Right ventricle myocardium superior (tissue), 1 donor: ENCODE measurements at places on chromosomes 5 and 9. TPM values are rescaled to one million over a fixed set of nuclear protein-coding genes. Genes with fewer than 3 reads are reported as not detected.

GRCh38 chr9:34928921-34929320, 29.2 kb upstream of the PHF24 start:
- DNase-seq = no peak

Gene ANKDD1B
- total RNA-seq = not detected

DNA sequence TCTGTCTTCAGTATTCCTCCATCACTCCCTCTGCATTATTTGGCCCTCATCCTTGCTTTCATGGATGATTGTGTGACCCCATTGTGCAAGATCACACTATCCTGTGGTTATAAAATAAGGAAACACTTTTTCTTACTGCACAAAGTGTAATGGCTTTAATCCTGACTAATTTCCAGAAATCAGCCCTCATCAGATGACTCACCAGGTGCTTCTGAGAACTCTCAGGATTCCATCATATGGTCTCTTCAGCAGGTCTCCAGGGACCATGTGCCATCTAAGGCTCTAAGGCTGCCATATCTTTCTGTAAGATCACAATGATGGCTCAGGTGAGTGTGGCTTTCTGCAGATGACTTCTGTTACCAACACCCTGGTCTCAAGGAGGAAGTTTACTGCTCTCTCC, 27.3 kb upstream of the FER start:
- no peak for DNase-seq

GRCh38 chr9:130867556-130867955, 29.1 kb downstream of the QRFP start:
- DNase-seq = no peak

GRCh38 chr9:132487351-132487791, 77.4 kb downstream of the CFAP77 start:
- no peak for DNase-seq

- DNase-seq = peak; percentile 60
Observed at GRCh38 chr9:128523199-128523925, 18.8 kb downstream of the GLE1 start.

Gene FST
- 5.8 TPM for total RNA-seq

GRCh38 chr9:129031514-129031913, 3.4 kb upstream of the SH3GLB2 start:
- no peak for DNase-seq

Gene CCDC183
- 1.5 TPM for total RNA-seq

Gene C1QTNF2
- total RNA-seq = 1.6 TPM

DNA sequence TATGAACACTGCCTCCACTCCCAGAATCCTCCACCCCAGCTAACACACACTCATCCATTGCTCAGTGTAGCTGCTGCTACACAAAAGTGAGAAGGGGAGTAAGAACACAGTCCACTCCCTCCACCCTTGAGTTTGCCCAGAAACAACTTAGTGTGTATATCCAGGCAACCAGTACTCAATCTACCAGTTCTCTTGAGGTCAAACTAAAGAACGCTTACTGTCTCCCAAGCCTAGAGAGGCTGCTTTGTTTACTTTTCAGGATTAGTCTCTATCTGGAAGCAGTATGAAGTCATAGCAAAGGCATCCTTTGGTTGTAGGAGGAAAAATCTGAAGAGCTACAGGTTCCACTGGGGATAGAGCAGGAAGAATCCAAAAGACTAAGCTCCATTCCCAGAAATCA, 296.3 kb downstream of the KCNN2 start:
- no peak for DNase-seq

Gene PTGS1
- total RNA-seq = 4.0 TPM

Gene PRSS3
- total RNA-seq = not detected

Gene TXN
- total RNA-seq = 58.7 TPM

Gene FABP6
- total RNA-seq = 3.4 TPM

GRCh38 chr5:67652201-67652600, 455.6 kb upstream of the CD180 start:
- DNase-seq = no peak

Gene ORM1
- 1.2 TPM for total RNA-seq

- no peak for DNase-seq
Observed at GRCh38 chr5:167578977-167579692, 712.3 kb upstream of the WWC1 start.

DNA sequence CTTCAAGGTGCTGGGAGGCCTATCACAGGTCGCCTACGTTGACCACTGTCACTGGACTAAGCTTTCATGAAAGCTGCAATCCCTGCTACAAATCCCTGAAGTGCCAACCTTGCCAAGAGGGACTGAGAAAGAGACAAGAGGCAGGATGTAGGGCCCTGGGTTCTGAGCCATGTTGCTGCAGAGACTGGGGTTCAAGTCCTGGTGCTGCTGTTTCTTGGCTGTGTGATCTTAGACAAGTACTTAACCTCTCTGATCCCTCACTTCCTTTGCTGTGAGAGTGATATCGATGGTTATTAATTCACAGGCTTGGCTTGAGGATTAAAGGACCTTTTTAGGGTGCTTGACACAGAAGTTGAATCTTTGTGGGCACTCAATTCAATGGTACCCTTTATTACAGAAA, 15.5 kb downstream of the CSF1R start:
- no peak for DNase-seq

GRCh38 chr9:97791542-97791941, 61.5 kb upstream of the FOXE1 start:
- DNase-seq = no peak

GRCh38 chr9:91328186-91328585, 33.5 kb downstream of the AUH start:
- DNase-seq = no peak

Gene PAIP1
- 120 TPM for total RNA-seq

- no peak for DNase-seq
Observed at GRCh38 chr5:172943283-172943841, 15.9 kb upstream of the RPL26L1 start.

Gene WNT8A
- total RNA-seq = not detected

DNA sequence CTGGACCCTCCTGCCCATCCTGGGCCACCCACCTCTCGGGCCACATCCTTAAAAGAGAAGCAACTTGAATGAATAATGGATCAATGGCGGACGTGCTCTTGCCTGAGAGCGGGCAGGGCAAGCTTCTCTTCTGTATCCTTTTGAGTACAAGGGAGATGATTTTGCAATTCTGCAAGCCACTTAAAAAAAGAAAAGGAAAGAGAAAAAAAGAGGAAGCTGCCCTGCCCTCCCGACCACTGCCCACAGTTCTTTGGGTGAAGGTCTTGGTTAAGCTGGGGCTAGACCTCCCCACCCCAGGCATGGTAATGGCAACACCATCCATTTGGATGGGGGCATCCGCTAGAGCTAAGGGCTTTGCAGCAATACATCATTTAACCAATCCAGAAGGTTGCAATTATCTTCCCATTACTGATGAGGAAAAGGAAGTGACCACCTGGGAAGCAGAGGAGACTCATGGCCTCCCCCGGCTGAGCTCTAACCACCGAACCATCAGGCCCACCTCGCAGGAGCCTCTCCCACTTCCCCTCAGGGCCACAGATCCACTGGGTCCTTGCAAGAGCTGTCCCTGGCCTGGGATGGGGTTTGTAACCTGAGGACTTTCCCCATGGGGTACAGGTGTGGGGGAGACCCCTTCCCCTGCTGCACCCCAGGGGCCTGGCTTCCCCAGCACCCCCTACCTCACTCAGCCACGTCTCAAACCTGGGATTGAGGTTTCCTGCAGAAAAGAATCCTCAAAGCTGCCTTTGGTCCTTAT, 27.8 kb upstream of the LAMC3 start:
- DNase-seq = no peak

Gene ESM1
- total RNA-seq = not detected

Gene ZNG1A
- 14.6 TPM for total RNA-seq

GRCh38 chr5:91048073-91048472, 335.0 kb downstream of the ARRDC3 start:
- no peak for DNase-seq

DNA sequence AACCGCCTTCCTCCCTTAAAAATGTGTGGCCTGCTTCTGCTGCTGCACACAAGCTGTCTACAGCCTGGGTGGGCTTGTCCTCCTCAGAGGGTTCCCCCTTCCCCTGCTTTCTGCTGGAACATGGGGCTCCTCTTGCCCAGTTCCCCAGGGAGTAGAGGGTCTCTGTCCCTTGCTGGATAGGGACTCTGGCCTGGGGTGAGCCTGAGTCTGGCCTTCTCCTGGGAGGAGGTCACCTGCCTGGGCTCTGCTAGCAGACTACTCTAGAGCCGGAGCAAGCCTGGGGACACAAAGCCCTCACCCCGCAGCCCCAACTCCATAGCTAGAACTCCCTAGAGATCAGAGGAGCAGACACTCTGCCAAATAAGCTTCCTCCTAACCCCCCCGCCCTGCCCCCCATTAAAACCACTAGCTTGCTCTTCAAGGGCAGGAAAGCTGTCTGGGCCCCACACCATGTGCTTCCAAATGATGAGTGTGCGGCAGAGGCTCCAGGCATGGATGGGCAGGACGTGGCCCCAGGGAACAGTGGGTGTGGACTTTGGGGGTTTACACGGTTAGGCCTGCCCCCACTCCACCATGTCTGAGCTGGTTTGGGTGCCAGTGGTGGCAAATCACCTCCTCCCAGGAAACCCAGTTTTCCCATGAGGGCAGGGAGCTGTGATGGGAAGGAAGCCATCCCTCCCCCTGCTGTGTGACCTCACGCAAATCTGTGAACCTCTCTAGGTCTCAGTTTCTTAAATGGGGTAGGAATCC, 10.0 kb downstream of the TCF7 start:
- no peak for DNase-seq

Gene GPR150
- total RNA-seq = not detected

Gene PCDHA8
- not detected for total RNA-seq

DNA sequence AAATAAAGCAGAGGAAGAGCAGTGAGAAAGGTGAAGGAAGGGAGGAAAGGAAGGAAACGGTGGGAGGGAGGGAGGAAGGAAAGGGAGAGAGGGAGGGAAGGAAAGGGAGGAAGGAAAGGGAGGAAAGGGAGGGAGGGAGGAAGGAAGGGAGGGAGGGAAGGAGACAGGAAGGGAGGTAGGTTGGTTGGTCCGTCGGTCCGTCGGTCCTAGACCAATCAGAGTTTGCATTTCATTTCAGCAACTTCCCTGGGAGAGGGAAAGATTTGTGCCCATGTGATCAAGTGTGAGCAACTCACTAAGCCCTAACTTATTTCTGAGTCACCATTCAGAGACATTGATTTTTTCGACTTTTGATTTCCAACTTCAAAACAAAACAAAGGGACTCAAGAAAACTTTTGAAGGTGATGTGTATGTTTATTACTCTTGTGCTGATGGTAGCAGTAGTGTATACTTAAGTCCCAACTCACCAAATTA, 18.8 kb downstream of the NANS start:
- DNase-seq = no peak
